ENCODE measurements at places on chromosomes 3 and 15.

DNA sequence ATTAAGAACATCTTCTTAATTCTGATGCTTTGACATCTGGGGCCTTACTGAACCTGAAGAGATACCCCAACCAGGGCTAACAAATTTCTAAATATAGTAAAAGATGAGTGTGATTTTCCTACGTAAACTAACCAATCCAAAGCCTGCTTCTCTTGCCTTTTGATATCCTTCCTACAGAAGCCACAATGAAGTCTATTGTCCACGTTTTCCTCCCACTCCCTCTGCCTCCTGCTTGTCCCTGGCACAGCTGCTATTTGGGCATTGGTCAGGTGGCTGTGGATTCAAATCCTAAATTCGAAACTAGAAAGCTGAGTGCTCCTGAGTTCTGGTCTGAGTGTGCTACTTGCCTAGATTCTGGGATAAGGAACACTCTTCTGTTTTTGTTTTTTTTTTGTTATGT, 17.4 kb upstream of the MKRN3 start:
- no peak for DNase-seq

GRCh38 chr15:75349851-75350588, 3.2 kb downstream of the NEIL1 start:
- no peak for DNase-seq

DNA sequence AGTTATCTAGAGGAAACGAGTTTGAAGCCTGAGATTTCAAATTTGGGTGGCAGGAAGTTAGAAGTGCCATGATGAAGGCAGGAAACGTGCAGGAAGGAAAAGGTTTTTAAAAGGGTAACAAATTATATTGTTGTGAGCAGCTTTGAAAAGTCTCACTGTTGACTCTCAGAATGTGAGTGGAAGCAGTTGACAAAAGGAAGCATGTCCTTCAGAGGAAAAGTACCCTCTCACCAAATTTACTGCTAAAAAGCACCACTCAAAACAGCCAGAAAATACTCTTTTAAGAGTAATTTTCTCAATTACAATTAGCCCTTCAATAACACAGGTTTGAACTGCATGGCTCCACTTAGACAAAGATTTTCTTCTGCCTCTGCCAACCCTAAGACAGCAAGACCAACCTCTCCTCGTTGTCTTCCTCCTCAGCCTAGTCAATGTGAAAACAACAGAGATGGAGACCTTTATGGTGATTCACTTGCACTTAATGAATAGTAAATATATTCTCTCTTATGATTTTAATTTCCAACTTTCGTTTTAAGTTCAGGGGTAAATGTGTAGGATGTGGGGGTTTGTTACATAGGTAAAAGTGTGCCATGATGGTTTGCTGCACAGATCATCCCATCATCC, 117.1 kb upstream of the LIPC start:
- no peak for DNase-seq

- no peak for DNase-seq
Observed at GRCh38 chr15:83928392-83928734, 274.4 kb downstream of the ADAMTSL3 start.

DNA sequence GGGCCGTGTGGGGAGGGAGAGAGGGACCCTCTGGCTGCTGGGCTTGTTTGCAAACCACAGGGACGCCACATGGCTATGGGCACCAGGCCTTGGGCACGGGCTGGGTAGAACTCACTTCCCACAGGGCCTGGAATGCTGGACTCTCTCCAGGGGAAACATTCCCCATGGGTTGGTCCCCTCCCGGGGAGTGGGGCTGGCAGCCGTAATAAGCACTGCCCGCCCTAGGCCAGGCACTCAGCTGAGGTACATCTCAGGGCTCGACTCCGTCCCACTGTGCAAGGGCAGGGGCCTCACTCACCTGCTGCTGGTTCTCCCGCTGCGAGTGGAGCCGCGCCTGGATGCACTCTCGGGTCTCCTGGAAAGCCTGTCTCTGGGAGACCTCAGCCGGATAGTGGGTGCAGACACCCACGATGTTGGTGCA, 96.7 kb downstream of the ADCY5 start:
- no peak for DNase-seq

- no peak for DNase-seq
Observed at GRCh38 chr15:72740219-72740618, 43.3 kb downstream of the ADPGK start.

DNA sequence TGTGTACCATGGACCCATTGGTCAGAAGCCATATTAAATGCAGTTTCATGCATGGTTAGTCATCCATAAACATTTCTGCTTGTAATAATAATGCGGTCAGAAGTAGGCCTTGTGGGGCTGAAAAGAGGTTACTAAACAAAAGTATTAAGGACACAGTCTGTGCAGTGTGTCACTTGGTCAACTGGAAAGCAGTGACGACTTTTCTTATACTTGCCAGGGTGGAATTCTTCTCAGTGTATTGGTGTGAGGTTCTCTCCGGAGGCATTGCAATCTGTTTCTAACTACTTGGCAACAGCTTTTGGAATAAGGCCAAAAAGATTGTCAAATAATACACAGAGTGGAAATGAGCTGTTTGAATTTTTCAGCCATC, 46.8 kb downstream of the CHL1 start:
- DNase-seq: no peak

- DNase-seq: no peak
Observed at GRCh38 chr3:127688022-127688415, 15.3 kb downstream of the ABTB1 start.

GRCh38 chr3:156176048-156176447, 55.7 kb downstream of the KCNAB1 start:
- DNase-seq: no peak

- no peak for DNase-seq
Observed at GRCh38 chr3:21449738-21450137, 301.3 kb downstream of the ZNF385D start.

- DNase-seq: no peak
Observed at GRCh38 chr3:142269767-142270166, 44.4 kb upstream of the GK5 start.

GRCh38 chr3:126097801-126098200, 13.9 kb upstream of the SLC41A3 start:
- DNase-seq: no peak

GRCh38 chr3:59374818-59375211, 325.0 kb upstream of the CFAP20DC start:
- DNase-seq: no peak

GRCh38 chr3:81886081-81886480, 124.6 kb upstream of the GBE1 start:
- DNase-seq: no peak

- no peak for DNase-seq
Observed at GRCh38 chr15:40695469-40695890, 506 bp downstream of the RAD51 start.

DNA sequence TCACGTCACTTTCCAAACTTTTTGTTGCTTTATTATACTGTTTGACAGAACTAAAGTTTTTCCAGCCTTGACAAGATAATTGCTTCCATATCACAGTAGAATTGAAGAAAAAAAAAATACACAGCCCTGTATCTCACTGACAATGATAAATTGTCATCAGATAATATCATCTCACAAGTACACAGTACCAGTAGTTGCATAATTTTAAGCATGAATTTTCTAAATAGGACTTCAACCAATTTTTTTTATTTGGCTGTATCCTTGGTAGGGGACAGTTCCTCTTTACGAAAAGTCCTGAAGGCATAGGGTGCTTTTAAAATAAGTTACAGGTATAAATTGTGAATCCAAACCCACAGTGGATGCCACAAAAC, 230.7 kb downstream of the ATP8B4 start:
- DNase-seq: no peak

GRCh38 chr3:171839270-171839669, 3.9 kb upstream of the TMEM212 start:
- no peak for DNase-seq

- DNase-seq: no peak
Observed at GRCh38 chr3:170558427-170558826, 27.4 kb downstream of the SLC7A14 start.

- DNase-seq: no peak
Observed at GRCh38 chr3:193793123-193793522, 200.1 kb downstream of the OPA1 start.

DNA sequence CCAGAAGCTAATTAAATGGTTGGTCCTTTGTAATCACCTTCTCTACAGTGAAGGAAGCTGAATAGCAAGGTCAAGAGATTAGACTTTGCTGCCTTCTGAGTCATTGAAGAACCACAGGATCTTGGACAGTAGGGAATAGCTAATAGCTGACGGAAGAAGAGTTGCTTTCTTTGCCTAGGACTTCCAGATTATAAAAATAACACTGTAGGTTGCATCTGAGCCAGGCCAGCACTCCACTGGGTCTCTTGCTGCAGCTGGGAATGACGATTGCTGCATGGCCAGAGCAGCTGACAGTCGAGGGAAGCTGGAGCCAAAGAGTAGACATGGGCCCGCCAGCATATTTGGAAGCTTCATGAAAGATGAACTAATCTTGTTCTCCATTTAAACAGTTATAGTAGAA, 81.5 kb upstream of the KCNMB2 start:
- DNase-seq: no peak

DNA sequence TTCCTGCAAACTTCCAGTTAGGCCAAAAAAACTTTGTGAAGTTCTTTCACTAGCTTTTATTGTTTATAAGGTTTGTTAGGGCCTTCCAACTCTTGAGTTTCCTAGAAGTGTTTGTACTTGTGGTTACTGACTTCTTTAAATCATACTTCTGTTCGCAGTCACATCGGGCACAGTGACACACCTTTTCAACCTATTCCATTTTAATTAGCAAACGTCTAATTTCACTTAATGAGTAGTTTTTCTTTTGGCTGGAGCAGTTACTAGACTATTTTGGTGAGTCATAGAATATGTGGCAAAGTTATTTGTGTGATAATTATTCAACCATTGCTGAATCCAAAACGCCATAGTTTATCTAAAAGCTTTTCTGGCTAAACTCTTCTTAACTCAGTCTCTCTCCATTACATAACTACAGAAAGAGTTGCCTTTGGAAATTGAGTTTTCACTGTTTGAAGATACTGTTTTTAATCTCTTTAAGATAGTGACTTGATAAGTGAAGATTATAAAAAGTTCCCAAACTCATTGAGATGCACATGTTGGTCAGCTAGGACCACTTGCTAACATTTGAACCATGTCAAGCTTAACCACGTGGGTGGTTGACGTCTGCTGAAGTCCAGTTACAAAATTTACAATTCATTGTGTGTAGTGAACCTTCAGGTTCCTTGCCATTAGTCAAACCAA, 21.5 kb downstream of the CNOT10 start:
- DNase-seq: no peak

DNA sequence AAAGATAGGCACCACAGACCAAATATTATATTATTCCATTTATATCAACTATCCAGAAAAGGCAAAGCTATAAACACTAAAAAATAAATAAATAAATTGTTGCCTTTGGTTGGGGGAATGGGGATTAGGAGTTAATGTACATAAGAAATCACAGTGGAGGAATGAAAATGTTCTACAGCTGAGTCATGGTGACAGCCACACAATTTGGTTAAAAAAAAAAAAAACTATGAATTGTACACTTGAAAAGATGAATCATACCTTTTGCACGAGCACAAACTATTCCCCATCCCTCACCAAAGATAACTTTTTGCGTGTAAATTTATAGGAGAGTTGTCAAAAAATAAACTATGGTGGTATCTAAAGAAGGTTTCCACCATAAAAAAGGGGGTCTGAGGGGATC, 103.2 kb downstream of the TBC1D5 start:
- DNase-seq: peak; percentile 41

DNA sequence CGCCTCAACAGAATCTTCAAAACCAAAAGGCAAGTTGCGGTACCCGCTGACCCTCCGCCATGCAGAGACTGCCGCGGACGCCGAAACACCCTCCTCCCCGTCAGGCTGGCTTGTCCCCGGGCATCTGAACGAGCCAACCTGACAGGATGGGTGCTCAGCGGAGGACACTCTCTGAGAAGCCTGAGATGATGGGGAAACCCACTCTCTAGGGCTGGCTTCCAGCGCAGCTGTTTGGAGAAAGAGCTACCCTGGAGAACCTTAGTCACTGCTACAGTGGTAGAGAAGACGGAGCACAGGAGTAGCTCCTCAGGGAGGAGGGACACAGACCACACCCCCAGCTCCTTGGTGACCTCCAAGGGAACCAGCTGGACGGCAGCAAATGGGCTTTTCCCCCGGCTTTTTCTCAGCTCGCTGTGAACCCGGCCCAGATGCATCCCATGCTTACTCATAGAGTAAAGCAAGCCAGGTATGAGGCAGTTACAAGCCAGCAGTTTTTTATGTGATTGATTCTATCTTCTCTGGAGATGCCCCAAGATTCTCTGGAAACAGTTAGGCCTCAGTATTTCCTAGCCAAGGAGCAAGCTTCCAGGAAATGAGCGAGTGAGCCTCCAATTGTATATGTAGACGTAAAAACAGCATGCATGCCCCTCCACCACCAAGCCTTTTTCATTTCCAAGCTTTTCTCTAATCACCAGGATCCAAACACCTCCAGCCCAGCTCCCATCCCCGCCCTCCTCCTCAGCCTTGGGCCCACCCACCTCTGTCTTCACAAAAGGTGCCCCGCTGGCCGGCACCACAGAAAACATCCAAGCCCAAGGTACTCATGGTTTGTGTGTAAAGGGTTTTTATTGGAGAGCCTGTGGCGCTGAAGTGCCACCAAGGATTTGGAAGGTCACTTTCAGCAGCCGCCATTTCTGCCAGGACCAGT, 38.7 kb downstream of the FAM174B start:
- no peak for DNase-seq

GRCh38 chr3:126256251-126256650, 75.9 kb upstream of the ALDH1L1 start:
- DNase-seq: no peak

DNA sequence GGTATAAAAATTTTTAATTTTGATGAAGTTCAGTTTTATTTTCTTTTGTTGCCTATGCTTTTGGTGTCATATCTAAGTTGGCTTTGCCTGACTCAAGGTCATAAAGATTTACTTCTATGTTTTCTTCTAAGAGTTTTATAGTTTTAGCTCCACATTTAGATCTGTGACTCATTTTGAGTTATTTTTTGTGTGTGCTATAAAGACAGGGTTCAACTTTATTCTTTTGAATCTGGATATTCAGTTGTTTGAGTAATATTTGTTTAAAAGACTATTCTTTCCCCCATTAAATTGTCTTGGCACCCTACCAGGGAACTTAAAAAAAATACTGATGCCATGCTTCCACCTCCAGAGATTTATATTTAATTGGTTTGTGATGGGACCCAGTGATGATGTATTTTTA, 4.0 kb downstream of the MAP3K13 start:
- DNase-seq: no peak

DNA sequence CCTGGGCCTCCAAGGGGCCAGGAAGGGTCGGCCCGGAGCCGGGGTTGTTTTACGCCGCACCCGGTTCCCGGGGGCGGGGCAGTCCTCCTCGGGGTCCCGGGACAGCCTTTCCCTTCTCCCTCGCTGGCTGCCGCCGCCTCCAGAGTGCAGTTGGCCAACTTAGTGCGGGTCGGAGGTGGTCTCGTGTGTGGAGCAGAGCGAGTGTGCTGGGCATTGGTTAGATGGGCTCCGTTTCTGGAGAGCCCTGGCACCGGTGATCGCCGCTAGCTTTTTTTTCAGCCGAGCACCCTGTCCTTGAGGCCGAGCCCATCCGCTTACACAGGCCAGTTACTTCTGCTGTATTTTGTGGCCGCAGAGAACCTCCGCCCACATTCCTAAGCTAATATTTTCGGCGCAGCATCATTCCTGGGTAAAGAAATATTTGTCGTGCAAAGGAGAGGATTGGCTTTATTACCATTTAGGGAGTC, 585 bp downstream of the KIF23 start:
- DNase-seq: peak; percentile 58
